Vein endothelial cell (primary cell): ENCODE measurements at places on chromosomes 16 and 17. TPM values are rescaled to one million over a fixed set of nuclear protein-coding genes. Genes with fewer than 3 reads are reported as not detected.

Gene RNU2-1
- not detected in 2 replicates for total RNA-seq

Gene SHISA6
- total RNA-seq: not detected in 2 replicates

Gene DLX4
- total RNA-seq: not detected in 2 replicates

Gene MTMR4
- 45.9 and 52.6 TPM in 2 replicates for total RNA-seq

Gene SLC5A10
- total RNA-seq: not detected in 2 replicates

Gene RAD51C
- 15.0 and 22.5 TPM in 2 replicates for total RNA-seq

Gene KRTAP1-5
- total RNA-seq: not detected in 2 replicates

Gene HNF1B
- not detected in 2 replicates for total RNA-seq

Gene TEKT5
- 0.65 TPM in 1 of 2 replicates, not detected in the other for total RNA-seq

Gene ACE
- 90.1 and 94.4 TPM in 2 replicates for total RNA-seq

Gene NPIPA8
- 0.19 TPM in 1 of 2 replicates, not detected in the other for total RNA-seq

Gene AOC2
- 0.65 and 1.9 TPM in 2 replicates for total RNA-seq

Gene CCL4L2
- total RNA-seq: not detected in 2 replicates

Gene TNFRSF13B
- not detected in 2 replicates for total RNA-seq

Gene HOXB7
- total RNA-seq: 14.4 and 17.9 TPM in 2 replicates

Gene SCARF1
- total RNA-seq: 141 and 152 TPM in 2 replicates

Gene HS3ST4
- total RNA-seq: not detected in 2 replicates

Gene TBC1D3D
- total RNA-seq: not detected in 2 replicates

Gene OSGIN1
- total RNA-seq: 4.1 and 5.2 TPM in 2 replicates

Gene PRSS36
- 0.10 and 0.65 TPM in 2 replicates for total RNA-seq

Gene AGRP
- total RNA-seq: not detected in 2 replicates

Gene QRICH2
- total RNA-seq: 2.0 and 3.2 TPM in 2 replicates

Gene TBC1D28
- not detected in 2 replicates for total RNA-seq

Gene TEX19
- total RNA-seq: under 0.01 TPM in 1 of 2 replicates, not detected in the other

Gene RAP1GAP2
- 1.8 and 8.8 TPM in 2 replicates for total RNA-seq
